ENCODE measurements at places on chromosomes 4 and X.

- no peak for DNase-seq
Measured at GRCh38 chr4:126939401-126939800, 693.4 kb upstream of the INTU start.

- DNase-seq: no peak
Measured at GRCh38 chr4:16104520-16104919, 20.7 kb upstream of the PROM1 start.

GRCh38 chr4:72077346-72077745, 45.5 kb downstream of the NPFFR2 start:
- DNase-seq: no peak

- DNase-seq: no peak
Measured at GRCh38 chrX:75076429-75076828, 79.7 kb downstream of the ABCB7 start.

DNA sequence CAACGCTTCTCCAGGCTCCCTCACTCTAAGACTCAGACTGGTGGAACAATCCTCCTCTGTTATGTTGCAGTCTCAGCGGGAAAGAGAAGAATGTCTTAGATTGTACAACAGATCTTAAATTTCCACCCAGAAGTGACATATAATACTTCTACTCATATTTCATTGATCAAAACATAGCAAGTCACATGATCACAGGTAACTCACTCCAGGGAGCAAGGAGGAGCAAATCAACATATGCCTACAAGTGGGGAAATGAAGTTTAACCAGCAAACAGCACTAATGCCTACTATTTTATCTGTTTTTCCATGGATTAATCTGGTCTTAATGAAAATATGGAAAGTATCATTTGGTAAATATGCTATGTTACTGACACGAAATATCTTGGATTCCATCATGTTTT, 819.8 kb downstream of the CCSER1 start:
- no peak for DNase-seq

GRCh38 chr4:86243750-86244149, 116.1 kb downstream of the MAPK10 start:
- DNase-seq: no peak

GRCh38 chr4:16496501-16496900, 270.2 kb upstream of the TAPT1 start:
- DNase-seq: no peak

GRCh38 chr4:55303760-55304165, 42.3 kb upstream of the SRD5A3 start:
- DNase-seq: no peak

- DNase-seq: no peak
Measured at GRCh38 chrX:50180073-50180940, 20.5 kb downstream of the AKAP4 start.

- DNase-seq: no peak
Measured at GRCh38 chrX:43976205-43976604, 3.0 kb upstream of the NDP start.

Measured in Jurkat, Clone E6-1 (cell line).